NK-92 treated with Interleukin-12 subunit alpha and Interleukin-12 subunit beta, amount 100 ng/mL, for 24 hours (cell line): ENCODE measurements at places on chromosomes 16 and 17.

DNA sequence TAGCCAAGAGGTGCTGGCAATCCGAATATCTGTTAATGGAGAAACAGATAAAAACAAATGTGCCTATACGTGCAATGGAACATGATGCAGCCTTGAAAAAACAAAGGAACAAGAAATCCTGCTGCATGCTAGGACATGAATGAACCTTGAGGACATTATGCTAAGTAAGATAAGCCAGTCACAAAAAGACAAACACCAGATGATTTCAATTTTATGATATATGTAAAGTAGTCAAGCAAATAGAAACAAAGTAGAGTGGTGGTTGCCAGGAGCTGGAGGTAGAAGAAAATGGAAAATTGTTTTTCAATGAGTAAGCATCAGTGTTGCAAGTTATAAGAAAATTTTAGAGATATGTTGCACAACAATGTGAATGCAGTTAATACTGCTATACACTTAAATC, 409.7 kb upstream of the CDH8 start:
- no peak for DNase-seq

DNA sequence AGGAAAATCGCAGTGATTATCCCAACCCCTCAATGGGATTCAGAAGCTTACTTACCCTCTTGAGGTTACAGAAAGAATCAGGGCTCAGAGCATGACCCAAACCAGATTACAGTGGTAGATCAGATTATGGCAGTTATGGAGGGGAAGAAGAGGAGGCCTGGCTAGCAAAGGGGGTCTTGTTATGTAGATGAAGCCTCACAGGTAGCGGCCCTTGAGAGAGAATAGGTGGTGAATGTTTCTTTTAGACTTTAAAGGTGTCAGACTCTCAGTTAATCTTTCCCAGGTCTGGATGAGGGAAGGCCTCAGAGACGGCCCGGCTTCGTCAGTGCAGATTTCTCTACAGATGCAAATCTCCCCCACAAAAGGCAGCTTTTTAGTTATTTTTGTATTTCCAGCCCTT, 15.6 kb downstream of the RNF112 start:
- no peak for DNase-seq

DNA sequence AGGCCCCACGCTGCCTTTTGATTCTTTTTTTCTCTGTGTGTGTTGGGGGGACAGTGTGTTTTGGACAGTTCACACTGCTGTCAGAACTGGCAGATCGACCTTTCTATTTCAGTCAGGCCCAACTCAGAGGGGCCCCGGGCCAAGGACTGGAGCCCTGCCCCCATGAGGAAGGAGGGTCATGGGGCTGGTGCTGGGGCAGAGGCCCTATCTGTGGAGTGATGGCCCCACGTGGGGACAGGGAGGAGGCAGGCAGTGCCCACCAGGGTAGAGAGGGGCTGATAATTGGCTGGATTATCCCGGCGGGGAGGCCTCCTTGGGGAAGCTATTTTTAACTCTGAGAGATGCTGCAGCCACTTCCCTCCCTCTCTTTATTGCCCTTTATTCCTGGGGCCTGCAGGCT, 5.7 kb upstream of the KCNJ12 start:
- no peak for DNase-seq

- DNase-seq: no peak
These were observed 318.9 kb downstream of the MAP2K6 start for GRCh38 chr17:69733171-69734012.

DNA sequence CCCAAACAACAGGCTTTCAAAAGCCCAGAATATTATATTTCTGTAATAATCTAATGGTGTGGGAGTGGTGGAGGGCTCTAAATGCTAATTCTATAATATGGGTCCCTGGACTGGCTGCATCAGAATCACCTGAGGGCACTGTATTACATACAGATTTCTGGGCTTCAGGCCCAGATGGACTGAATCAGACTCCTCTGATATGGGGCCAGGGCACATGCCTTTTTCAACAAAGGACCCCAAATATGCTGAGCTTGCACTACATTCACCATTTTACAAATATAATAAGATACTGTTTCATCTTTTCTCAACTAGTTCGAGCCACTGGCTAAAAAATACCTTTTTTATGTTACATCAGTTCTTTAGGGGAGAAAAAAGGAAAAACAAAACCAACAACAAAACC, 309.7 kb downstream of the MAP2K6 start:
- no peak for DNase-seq

- no peak for DNase-seq
These were observed 1.3 kb downstream of the ARHGAP23 start for GRCh38 chr17:38429476-38430100.

GRCh38 chr17:19672009-19672750, 23.6 kb downstream of the ALDH3A2 start:
- no peak for DNase-seq

DNA sequence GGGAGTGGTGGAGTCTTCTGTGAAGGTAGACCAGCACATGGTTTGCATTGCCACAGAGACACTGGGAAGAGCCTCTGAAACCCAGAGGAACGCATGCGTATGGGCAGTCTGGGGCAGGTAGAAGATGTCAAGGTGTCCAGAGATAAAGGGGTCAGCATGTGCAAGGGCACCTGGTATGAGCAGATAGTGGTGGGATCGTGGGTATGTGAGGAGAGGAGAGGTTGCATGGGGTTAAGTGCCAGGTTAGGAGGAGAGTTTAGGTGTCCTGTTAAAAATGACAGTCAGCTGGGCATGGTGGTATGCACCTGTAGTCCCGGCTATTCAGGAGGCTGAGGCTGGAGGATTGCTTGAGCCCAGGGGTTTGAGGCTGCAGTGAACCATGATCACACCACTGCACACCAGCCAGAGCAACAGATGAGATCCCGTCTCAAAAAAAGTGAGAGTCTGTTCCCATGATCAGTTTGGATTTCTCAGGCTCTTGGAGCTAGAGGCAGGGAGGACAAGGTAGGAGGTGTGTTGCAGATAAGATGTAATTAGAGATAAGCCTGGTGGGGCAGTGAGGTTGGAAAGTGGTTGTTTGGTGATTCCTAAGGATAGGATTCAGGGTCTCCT, 3.0 kb downstream of the PYCARD start:
- no peak for DNase-seq

- DNase-seq: no peak
These were observed 6.9 kb upstream of the DBNDD1 start for GRCh38 chr16:90026135-90026534.

DNA sequence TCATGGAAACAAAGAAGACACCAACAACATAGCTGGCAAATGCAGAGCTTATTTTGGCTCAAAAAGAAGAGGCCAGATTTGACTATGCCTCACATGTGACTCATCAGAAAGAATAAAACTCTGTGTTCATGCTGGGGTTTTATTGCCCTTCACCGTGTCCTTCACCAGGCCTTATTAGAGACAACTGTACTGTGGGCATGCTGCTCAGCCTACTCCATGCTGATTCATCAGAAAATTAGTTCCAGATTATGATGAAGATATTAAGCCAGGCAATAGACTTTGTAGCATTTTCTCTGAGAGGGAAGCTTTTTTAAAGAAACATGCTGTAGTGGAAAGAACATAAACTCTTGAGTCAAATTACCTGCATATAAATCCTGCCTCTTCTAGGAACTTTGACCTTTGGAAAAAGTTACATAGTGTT, 89.8 kb downstream of the CYB561 start:
- DNase-seq: no peak

DNA sequence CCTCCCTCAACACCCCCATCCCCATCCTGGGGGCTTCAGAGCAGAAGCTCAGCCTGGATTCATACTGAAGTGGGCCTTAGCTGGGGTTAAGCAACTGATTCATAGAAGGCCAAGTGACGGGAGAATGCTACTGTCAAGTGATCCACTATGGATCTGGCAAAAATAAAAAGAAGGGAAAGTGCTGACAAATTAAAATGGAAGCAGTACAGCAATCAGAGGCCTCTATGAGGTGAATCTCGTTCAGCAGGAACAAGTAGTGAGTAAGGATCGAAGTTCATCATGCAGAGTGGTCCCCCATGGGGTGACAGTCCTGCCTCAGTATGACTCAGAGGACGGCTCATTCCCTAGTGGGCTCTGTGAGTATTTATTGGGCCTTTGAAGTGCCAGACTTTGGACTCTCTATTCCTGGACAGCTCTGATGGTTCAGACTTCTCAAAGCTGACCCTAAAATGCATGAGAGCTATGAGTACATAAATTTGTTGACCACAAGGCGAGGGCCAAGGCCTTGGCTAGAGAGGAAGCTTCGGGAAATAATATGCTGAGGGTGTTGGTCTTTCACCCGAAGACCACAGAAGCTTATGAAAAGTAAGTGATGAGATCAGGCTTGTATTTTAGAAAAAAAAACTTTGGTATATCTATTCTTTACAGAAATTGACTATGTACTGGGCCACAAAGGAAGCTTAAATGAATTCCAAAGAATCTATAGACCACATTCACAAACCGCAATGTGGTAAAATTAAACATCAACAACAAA, 5.3 kb upstream of the NSMCE1 start:
- DNase-seq: no peak

GRCh38 chr16:83851473-83851872, 43.7 kb downstream of the HSBP1 start:
- no peak for DNase-seq

DNA sequence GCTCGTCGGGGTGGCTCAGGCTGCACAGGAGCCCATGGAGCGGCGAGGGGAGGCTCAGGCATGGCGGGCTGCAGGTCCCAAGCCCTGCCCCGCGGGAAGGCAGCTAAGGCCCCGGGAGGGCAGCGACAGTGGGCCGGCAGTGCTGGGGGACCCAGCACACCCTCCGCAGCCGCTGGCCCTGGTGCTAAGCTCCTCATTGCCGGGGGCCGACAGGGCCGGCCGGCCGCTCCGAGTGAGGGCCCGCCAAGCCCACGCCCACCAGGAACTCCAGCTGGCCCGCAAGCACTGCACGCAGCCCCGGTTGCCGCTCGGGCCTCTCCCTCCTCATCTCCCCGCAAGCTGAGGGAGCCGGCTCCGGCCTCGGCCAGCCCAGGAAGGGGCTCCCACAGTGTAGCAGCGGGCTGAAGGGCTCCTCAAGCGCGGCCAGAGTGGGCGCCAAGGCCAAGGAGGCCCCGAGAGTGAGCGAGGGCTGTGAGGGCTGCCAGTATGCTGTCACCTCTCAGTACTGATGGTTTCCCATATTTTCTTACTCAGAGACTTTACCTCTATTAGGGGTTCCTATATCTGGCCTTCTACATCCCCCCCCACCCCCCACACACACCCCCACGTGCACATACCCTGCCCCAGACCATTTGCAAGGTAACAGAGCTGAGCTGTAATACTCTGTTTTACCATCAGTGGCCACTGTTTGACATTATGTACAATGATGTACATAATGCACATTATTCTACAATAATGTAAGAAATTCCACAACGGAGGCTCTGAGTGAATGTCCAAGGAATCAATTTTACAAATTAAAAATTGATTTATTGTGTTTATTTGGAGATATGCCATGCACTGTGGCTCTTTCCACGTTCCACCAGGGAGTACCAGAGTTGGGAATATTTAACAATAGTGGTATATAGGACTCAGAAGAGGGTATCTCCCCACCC, 3.7 kb upstream of the VAT1L start:
- DNase-seq: no peak

DNA sequence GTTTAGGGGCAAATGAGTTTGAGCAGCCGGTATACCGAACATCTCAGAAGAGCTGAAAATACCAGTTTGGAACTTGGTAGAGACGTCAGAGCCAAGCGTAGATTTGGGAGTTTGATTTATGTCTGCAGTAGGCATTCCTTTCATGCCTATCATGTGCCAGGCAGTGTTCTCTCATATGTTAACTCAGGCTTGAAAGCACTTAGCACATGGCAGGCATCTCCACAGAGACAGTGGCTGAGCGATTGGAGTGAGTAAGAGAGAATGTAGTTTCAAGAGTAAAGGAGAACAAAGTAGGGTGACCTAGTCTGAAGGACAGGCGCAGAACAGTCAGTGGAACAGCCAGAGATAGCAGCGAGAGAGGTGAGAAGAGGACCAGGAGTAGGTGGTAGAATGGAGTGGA, 207.0 kb downstream of the FTO start:
- no peak for DNase-seq

- no peak for DNase-seq
These were observed 6.2 kb upstream of the RAMP2 start for GRCh38 chr17:42754782-42755181.

GRCh38 chr17:74386386-74386785, 19.1 kb downstream of the GPR142 start:
- DNase-seq: no peak

- no peak for DNase-seq
These were observed 46.6 kb upstream of the MED13 start for GRCh38 chr17:62111562-62112171.

- DNase-seq: peak; percentile 16
These were observed 491.6 kb downstream of the CDH13 start for GRCh38 chr16:83118365-83118764.
